ENCODE measurements at places on chromosomes 12 and 14.
A peak's percentile ranks its signal among the peaks of the same experiment; 100 is the strongest.

DNA sequence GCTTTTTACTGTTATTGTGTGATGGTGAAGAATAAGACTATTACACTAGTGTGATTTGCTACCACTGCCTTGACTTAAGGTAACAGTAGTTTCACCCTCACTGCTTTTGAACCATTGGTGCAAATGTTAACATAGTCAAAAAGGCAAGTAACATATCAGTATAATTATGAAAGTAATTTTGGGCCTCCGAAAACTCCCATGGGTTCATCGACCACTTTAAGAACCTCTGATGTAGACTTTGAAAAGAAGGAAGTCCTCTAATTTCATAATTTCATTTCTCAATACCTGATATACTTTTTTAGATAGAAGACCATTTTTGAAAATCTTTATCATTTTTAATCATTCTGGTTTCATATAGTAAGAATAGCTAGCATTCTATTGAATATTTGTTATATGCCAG is 57.7 kb downstream of the ETNK1 start:
- DNase-seq = no peak

DNA sequence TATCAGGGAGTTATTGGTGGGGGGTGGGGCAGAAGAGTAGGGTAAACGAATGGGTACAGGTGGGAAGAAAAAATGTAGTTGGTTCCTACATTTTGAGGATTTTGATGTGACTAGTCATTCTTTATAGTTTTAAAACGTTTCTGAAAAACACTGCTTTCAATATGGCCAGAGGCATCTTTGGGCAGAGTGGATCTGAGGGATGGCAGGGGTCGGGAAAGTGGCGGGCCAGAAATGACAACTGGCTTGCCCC is 527 bp upstream of the ATP23 start:
- no peak for DNase-seq

DNA sequence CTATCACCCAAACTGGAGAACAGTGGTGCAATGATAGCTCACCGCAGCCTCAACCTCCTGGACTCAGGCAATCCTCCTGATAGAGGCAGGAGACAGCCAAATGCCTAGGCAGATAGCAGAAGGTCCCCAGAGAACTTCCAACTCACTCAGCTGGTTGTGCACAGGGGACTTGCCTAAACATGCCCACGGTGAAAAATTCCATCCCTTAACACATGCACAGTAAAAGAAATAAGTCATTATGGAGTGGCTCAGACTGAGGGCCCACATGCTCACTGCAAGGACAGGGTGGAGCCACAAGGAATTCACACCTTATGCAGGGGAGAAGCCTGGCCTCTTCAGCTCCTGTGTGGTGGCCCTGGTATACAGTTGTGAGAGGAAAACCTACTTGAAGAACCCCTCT is 525.8 kb upstream of the ATP2B1 start:
- DNase-seq = no peak

GRCh38 chr14:90294872-90295271 is 36.9 kb downstream of the NRDE2 start:
- DNase-seq = no peak

DNA sequence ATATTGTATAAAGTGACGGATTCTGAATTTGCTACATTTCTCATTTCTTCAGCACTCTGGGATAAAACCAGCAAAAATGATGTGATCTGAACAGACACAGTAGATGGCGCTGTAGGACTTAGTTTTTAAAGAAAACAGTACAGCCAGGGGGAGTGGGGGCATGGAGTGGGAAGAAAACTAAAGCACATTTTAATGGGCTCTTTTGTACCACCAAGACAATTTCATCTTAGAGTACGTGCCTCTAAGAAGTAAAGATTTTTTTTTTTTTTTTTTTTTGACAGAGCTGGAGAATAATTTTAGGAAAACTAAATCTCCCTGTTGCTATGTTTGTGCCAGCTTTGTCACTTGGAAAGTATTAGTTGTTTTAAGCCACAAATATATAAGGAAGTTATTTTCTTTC is 124.4 kb downstream of the RAD51B start:
- DNase-seq = peak; percentile 33

GRCh38 chr12:107783406-107784376 is 9.2 kb downstream of the ASCL4 start:
- DNase-seq = no peak

- no peak for DNase-seq
Measured at GRCh38 chr12:57118711-57119271, 7.6 kb upstream of the STAT6 start.

GRCh38 chr12:104448451-104448850 is 8.3 kb upstream of the CHST11 start:
- DNase-seq = no peak

DNA sequence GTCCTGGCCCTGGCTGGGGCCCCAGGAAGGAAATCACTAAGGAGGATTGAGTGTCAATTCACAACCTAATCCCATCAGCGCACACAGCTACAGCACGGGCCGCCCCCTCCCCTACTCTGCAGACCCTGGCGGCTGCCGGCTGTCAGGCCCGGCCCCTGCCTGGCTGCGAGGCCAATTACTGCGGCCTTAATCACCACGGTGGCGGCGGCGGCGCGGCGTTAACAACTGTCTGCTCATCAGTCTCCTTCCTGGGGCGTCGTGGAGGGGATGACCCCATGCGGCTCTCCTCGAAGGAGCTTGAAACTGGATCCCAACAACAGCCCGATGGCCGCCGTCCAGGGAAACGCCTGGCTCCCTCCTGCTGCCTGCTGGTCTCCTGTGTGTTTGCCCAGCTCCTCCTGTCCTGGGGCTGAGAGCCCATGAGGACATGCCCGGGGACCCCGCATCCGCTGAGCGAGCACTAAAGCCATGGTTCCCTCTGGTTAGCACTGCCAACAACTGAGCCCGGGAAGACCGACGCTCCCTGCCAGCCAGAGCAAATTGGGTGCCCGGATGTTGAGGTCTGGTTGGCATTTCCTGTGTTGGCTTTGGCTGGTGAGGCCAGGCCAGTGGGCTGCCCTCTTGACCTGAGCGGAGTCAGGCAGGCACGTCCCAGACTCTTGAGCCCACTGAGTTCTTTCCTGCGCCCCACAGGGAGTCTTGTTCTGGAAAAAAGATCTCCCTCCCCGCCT is 21.8 kb upstream of the EIF2B2 start:
- DNase-seq = no peak

DNA sequence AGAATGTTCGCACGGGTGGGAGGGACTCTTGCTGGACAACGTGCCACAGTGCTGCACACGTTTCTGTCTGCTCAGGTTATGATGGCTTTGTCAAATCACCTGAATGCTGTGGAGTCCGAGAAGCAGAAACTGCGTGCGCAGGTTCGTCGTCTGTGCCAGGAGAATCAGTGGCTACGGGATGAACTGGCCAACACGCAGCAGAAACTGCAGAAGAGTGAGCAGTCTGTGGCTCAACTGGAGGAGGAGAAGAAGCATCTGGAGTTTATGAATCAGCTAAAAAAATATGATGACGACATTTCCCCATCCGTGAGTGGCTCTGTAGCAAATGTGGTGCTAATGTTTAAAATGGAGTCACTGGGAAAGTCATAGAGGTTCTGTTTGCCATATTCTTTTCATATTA is 28.5 kb downstream of the KLC1 start:
- DNase-seq = no peak

GRCh38 chr14:73237219-73237785 is at the start of gene PAPLN:
Gene PAPLN, plus strand, starts transcription at chr14:73237506. Its CDS starts 2,273 bp downstream, at chr14:73239779.
- DNase-seq = no peak

DNA sequence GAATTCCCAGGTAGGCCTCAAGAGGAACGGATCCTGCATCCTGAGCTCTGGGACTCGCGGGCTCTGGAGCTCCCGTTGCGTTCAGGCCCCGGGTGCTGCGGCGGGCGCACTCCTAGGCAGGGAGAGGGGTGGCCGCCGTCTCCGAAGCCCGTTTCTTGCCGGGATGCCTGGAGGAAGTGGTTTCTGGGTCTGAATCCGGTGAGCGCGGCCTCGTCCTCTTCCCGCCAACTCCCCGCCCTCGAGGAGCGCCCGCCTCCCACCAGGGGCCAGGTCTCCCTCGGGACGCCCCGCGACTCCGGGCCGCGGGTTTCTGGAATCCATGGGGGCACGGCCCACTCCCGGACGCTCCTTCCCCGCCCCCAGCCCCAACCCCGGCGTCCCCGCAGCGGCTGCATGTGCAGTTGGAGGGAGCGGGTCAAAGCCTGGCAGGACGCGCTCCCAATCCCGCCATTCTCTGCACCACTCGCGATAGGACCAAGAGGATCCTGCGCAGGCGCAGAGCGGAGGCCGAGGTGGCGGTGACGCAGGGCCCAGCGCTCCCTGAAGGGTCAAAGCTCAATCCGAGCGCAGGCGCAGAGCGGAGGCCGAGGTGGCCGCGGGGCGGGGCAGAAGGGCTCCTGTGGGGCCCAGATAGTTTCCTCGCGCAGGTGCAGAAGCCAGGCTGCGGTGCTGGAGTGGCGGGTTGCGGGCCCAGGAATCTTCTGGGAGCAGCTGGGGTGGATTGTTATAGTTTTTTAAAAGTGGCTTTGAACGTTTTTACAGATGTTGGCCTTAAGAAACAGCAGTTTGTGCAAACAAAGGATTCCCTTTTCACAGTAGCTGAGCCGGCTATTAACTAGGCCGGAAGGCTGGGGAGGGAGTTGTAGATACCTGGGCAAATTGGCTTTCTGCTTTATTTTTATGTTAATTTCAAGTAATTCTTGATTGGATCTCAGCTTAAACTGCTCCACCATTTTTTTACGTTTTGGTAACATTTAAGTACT is 796.4 kb downstream of the AACS start:
- DNase-seq = no peak

GRCh38 chr12:91901381-91902074 is 244.1 kb downstream of the BTG1 start:
- DNase-seq = no peak

GRCh38 chr14:24943024-24943423 is 106.9 kb downstream of the STXBP6 start:
- no peak for DNase-seq

DNA sequence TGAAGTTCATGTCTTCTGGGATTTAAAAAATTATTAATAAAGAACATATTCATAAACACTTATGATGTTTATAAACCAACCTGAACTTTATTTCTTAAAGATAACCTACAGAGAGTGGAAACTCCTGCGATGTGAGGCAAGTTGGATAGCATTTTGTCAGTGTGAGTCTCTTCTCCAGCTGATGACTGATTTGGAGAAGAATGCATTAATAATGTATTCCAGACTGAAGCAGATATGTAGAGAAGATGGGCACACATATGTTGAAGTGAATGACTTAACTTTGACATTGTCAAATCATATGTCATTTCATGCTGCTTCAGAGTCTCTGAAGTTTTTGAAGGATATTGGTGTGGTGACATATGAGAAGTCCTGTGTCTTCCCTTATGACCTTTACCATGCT is 7.3 kb downstream of the HELB start:
- DNase-seq = no peak

DNA sequence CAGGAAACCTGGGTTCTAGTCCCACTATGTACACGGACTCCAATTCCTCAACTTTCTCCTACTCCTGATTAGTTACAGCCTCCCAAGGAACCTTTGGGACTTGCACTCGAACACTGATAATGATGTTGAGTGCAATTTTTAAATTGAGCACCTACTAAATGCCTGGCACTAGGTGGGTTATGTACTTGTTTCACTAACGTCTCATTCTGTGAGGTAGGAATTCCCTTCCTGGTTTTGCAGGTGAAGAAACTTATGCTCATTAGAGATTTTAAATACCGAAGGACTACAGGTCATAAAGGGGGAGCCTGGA is 536 bp downstream of the PARPBP start:
- no peak for DNase-seq

DNA sequence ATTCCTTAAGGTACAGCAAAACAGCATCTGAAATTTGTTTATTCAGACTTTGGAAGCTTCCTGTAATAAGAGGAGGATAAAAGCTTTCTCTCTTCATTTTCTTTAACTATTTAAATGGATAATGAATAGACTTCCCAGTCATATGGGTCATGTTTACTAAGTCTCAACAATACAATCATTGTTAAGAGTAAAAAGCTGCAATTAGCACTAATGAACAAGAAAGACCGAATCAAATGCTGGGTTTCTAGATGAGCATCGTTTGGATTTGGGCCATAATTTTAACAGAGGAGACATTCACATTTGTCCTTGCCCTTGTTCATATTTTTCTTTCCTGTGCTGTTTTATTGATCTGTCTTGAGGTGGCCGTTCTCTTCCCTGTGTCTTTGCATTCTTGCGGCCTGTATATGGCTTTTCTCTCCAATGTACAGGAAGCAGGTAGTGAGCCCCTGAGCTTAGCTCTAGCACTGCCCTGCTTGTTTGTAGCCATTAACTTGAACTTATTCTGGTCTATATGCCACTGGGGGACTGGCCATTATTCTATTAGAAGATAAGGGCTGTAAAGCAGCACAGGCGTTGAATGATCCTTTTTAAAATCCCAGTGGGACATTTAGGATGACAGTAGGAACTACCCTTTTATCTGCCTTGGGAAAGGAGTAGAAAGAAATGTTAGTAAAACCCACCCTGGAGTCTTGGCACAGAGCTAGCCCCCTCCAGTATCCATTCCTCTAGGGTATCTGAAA is 34.6 kb downstream of the ABHD12B start:
- DNase-seq = no peak

GRCh38 chr14:67510121-67510520 is 21.6 kb upstream of the TMEM229B start:
- no peak for DNase-seq

- no peak for DNase-seq
Measured at GRCh38 chr14:80570930-80571298, 359.6 kb upstream of the DIO2 start.

GRCh38 chr12:113392520-113392919 is 11.2 kb downstream of the SDS start:
- no peak for DNase-seq

- no peak for DNase-seq
Measured at GRCh38 chr12:109781668-109782325, 51.4 kb downstream of the TRPV4 start.

GRCh38 chr12:116718655-116719454 is 19.0 kb downstream of the SPRING1 start:
- DNase-seq = no peak

DNA sequence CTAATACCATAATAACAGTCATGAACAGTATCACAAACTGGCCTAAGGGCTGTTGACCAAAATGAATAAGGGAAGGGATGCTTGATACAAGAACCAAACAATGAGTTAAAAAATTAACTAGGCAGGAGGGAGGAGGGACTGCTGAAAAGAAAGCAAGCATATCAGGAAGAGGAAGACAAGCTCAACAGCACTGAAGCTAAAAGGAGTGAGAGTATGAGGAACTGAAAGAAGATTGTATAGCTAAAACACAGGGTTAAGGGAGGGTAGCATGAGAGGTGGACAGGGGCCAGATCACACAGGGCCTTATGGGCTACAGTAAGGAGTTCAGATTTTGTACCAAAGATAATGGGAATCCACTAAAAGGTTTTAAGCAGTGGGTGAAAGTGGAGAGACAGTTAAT is 34.1 kb downstream of the ITGA7 start:
- no peak for DNase-seq

- no peak for DNase-seq
Measured at GRCh38 chr12:84397846-84398245, 514.8 kb downstream of the SLC6A15 start.

All from stimulated activated naive CD8-positive, alpha-beta T cell treated with anti-CD3 and anti-CD28 coated beads, Interleukin-15, amount 100 ng/mL, for 72 hours (primary cell).